Posterior vena cava (tissue), 2 donors: ENCODE measurements at places on chromosomes 11 and 22. TPM values are rescaled to one million over a fixed set of nuclear protein-coding genes. Genes with fewer than 3 reads are reported as not detected.

GRCh38 chr11:20360650-20361049 lies 2.9 kb upstream of the HTATIP2 start:
- no peak for DNase-seq

MMP1 gene
- total RNA-seq = 1.4 TPM

DNA sequence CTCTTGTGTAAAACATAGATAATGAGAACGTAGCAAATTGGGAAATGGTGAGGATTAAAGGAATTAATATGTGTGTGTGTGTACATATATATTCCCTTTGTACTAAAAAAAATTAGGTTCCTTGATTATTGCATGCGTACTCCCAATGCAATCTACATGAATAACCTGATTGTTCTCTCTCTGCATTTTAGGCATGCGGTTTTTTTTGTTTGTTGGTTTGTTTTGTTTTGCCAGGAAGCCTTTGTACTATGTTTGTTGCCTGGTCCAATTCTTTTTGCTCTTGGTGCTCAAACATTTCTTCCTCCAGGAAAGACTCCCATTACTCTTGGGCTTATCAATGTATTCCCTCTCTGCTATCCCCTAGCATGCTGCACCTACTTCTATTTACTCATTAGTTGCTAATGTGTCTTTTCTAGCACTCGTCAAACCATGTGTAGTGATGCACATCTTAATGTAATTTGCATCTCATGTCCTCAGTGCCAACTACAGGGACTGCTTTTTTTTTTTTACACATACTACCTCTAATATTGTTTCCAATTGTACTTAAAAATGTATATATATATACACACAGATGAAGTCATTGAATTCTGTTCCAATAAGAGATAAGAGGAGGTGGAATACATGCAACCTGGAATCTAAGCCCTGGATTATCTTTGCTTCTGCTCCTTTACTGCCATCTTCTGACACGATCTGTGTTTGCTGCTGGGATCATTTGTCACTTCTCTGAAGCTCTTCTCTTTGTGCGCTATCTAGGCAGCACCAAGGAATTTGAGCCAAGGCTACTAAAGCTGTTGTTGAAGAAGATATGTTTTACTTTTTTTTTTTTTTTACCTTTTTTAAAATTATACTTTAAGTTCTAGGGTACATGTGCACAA lies 197.2 kb upstream of the ANO3 start:
- no peak for DNase-seq

HBB gene
- total RNA-seq = 1,053 TPM

GRCh38 chr11:46450846-46451477 lies 59.4 kb upstream of the CHRM4 start:
- DNase-seq = no peak

OR52E8 gene
- not detected for total RNA-seq

DNA sequence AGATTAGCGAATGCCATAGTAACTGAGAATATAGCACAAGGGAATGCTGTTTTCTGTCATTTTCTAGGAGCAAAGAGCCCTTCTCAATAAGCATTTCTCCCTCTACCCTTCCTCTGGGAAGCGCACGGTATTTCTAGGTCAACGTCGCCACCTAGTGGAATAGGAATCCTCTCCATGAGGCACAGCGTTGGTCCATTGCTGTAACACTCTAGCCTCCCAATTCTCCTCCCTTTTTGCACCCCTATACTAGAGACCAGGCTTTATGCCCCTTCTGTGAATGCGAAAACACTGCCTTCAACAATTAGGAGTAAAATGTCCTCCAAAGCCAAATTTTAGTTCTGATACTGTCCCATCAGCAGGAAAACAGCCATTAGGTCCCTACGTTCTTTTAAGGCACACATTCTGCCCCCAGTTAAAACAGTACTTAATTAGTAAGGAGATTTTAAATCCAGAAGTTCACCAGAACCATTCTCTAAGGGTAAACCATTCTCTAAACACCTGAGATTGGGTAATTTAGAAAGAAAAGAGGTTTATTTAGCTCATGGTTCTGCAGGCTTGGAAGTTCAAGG lies 12.8 kb upstream of the HYLS1 start:
- DNase-seq = no peak

DNA sequence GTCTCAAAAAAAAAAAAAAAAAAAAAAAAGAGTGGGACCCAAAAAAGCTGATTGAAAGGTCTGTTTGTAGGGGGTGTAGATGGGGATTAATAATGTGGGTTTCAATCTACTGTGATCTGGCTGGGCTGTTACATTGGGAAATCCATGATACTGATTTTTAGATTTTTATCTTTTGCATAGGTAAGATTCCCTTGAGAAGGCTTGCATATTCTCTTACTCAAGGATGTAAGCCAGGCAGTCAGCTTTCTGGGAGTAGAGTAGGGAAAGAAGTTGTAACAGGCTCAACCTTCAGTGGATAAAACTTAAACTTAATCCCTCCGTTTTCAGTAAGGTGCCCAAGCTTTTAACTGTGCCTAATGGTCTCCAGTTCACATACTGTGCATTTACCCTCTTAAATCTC lies 1.9 kb upstream of the CHEK1 start:
- no peak for DNase-seq

C11orf42 gene
- total RNA-seq = not detected

DNA sequence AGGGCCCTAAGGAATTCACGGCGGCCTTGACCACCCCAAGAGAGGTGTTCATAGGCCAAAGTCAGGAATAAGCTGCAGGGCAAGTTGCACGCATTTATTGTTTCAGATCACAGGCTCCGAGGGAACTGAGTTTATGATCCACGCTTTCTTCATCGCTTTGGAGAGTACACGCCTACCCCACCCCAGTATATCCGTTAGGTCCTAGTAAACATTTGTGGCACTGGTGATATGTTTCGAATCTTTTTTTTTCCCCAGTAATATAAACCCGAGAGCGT lies 805 bp downstream of the GANAB start:
- no peak for DNase-seq

FUT4 gene
- 5.3 TPM for total RNA-seq

DNA sequence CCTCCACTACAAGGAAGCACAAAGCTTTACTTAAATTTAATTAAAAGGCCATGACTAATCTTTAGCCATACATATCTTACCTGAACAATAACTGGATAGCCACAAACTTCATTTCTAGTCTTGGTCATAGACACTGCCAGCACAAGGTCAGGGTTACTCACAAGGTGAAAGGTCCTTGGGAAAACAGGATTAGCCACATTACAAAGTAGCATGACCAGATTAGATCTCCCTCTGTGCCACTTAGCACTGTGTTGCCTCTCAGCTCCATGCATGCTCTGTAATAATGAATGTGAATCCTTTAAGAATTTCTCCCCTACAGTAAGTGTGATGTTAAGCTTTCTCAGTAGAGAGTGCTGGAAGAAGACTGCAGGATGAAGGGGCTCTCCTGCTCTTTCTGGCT lies 325.1 kb upstream of the MPPED2 start:
- no peak for DNase-seq

MLC1 gene
- 0.19 TPM for total RNA-seq

FOSL1 gene
- total RNA-seq = 7.4 TPM

MPST gene
- 21.0 TPM for total RNA-seq

DNA sequence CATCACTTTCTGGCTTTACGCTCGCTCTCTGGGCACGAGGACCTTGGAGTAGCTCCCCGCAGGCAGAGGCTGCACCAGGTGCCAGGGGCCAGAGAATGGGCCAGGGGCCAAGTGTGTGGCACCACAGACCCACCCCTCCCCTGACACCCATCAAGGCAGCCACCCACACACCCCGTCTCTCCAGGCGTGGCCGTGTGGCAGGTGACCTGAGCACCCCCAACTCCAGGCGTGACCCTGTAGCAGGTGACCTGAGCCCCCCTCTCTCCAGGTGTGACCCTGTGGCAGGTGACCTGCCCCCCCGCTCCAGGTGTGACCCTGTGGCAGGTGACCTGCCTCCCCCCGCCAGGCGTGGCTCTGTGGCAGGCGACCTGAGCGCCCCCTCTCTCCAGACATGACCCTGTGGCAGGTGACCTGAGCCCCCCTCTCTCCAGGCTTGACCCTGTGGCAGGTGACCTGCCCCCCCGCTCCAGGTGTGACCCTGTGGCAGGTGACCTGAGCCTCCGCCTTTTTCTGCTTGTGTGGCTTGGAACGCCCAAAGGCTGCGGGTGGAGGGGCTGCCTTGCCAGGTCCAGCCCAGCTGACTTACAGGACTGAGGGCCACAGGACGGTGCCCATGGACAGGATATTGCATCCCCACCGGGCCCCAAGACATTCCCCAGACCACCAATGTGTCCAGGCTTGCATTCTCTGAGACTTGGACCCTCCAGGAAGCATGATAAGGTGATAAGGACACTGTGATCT lies 667.2 kb downstream of the BRD1 start:
- DNase-seq = peak; percentile 58

GRCh38 chr11:73154178-73154577 lies 12.1 kb upstream of the FCHSD2 start:
- peak; percentile 43 for DNase-seq

TIGD3 gene
- not detected for total RNA-seq

GLYATL1 gene
- not detected for total RNA-seq

DNA sequence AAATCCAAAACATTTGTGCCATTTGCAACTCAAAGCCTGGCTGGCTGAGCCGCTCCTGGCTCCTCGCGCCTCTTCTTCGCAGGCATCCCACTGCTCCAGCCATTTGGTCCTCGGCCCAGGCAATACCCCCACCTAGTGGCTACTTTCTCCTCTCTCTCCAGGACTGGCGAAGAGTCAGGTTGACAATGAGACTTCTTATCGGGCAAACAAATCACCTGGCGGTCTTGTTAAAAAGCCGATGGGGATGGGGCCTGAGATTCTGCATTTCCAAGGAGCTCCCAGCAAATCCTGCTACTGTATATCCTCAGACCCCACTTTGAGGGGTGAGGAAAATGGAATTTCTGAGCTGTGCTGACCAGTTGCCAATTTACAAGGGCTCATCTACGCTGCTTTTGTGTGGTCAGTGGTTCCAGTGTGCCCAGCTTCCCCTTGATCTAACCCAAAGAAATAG lies 89.0 kb downstream of the ISX start:
- peak; percentile 72 for DNase-seq

DNA sequence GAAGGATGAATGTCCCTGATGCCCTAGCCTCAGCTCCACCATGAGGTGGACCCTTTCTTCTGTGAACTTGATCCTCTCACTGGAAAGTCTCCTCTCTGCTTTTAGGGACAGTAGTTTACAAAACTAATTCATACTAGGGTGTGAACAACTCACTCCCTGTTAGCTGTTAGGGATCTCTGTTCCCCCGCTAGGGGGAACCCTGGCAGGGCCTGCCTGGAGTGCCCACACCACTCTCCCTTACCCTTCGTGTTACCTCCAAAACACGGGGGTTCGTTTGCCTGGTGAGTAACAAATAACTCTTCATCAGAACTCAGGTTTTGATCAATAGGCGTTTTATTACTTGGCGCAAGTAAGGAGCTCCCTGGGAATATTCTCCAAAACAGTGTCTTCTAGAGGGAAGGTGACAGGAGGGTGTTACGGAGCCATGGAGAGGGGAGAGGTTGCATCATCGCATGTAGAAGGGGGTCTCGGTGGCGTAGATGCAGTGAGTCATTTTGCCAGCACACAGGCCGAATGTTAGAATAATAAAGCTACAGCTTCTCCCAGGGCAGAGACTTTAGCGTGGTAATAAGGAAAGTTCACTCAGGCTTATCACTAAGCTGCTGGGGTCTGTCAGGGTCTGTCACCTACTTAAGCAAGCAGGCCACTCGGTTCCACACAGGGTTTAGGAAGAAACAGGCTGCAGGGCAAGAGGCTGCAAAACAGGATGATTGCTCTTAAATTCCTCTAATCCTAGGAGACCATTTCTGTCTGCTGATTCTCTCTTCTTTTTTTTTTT lies 45.8 kb downstream of the C11orf96 start:
- no peak for DNase-seq

GRCh38 chr11:115576606-115577380 lies 72.6 kb upstream of the CADM1 start:
- DNase-seq = no peak

THAP12 gene
- 37.7 TPM for total RNA-seq

DNA sequence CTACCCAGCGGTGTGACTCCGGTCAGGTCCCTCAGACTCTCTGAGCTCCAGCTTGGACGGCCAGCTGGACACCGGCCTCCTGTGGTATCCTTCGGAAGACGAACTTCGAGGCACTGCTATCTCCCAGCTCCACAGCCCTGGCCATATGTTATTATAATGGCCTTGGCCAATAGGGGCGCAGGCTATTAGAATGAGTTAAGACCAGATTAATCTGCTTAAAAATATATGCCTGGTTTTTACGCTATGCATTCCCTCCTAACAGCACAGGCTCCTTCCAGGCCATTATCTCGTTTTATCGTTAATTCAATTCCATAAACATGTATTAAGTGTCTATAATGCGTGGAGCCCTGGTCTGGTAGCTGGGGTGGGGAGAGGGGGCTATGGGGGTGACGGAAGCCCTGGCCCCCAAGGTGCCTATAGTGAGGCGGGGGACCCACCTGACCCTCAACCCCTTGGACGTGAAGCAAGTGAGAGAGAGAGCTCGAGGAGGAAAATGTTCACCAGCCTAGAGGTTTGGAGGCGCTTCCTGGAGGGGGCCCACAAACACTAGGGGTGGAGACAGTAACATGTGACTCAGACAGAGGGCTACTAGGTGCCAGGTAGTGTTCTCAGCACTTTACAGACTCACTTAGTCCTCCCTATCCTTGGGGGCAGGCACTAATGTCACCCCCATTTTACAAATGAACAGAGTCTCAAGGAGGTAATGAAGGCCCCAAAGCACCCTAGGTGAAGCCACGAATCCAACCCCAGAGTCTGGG lies 37.5 kb upstream of the TCF20 start:
- DNase-seq = no peak

- DNase-seq = peak; percentile 63
Observed at GRCh38 chr22:47356511-47357011, 594.1 kb downstream of the TBC1D22A start.

- no peak for DNase-seq
Observed at GRCh38 chr11:122804796-122805195, 33.5 kb upstream of the CRTAM start.

GRCh38 chr22:19430890-19431541 lies 517 bp downstream of the HIRA start:
- peak; percentile 85 for DNase-seq

GRCh38 chr11:108624196-108624925 lies 30.8 kb upstream of the EXPH5 start:
- no peak for DNase-seq

C22orf42 gene
- not detected for total RNA-seq

GRCh38 chr11:119615003-119615881 lies 113.8 kb downstream of the NECTIN1 start:
- peak; percentile 34 for DNase-seq

ISX gene
- not detected for total RNA-seq

GRCh38 chr11:130431331-130431773 lies 2.9 kb upstream of the ADAMTS8 start:
- peak; percentile 90 for DNase-seq

- no peak for DNase-seq
Observed at GRCh38 chr11:134939905-134940304, 527.9 kb upstream of the B3GAT1 start.

DNA sequence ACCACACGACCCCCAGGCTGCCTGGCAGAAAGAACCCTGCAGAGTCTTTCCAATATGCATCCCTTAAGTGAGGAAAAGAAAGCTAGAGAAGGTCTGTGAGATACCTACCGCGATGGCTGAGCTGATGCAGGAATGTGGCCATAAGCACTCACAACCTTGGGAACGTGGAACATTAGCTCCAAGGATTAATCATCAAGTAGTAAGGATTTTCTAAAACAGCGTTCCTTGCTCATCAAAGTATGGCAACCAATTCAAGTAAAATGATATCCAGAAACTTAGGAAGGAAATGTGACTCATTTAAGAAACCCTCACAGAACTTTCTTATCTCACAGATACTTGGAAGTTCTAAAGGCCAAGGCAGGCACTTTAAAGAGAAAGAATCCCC lies 12.8 kb downstream of the PACSIN2 start:
- no peak for DNase-seq

- no peak for DNase-seq
Observed at GRCh38 chr11:17423533-17424310, 35.3 kb upstream of the KCNJ11 start.
